Epithelial cell of prostate (primary cell): ENCODE measurements at places on chromosomes 2 and 18.
A peak's percentile ranks its signal among the peaks of the same experiment; 100 is the strongest.

DNA sequence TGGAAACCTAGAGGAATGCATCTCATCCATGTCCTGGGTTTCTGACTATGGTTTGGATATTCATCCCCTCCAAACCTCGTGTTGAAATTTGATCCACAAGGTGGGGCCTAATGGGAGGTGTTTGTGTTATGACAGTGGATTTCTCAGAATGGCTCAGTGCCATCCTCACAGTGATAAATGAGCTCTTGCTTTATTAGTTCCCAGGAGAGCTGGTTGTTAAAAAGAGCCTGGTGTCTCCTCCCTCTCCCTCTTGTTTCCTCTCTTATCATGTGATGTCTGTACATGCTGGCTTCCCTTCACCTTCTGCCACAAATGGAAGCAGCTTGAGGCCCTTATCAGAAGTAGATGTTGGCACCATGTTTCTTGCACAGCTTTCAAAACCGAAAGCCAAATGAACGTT is 424.3 kb downstream of the DCC start:
- DNase-seq = no peak

GRCh38 chr2:33395034-33395433 is 81.4 kb upstream of the RASGRP3 start:
- no peak for DNase-seq

- DNase-seq = no peak
These were observed 96.4 kb downstream of the TCF4 start for GRCh38 chr18:55491616-55492015.

GRCh38 chr2:219109471-219109870 is 48.8 kb upstream of the IHH start:
- no peak for DNase-seq

DNA sequence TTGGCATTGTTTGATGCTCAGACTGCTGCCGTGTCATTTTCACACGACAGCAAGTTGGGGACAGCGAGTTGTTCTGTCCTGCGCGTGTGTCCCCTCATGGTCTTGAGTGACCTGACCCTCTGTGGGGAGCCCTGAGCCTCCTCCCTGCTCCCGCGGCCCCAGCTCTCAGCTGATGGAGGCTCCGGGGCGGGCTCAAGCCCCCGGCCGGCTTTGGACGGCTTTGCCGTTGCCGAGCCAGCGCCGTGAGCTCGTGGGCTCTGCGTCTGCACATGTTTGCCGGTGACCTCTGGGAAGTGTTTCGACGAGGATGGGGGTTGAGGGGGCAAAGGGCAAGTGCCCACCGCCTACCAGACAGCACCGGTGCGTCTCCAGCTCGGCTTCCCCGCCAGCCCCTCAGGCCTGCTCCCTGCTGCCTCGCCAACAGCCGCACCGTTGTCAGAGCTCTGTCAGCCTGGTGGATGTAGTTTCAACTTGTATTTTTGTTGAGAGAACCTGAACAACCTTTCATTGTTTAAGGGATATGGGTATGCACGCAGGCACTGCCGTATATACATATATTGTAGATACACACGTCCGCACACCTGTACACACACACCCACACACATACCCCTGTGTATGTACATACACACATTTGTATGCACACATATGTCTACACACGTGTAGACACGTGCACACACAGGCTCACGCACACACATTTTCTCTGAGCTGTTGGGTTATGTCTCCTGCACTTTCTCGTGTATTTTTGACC is 13.7 kb downstream of the PDCD1 start:
- no peak for DNase-seq

GRCh38 chr2:85377083-85377482 is 22.5 kb downstream of the ELMOD3 start:
- DNase-seq = no peak

GRCh38 chr2:235373171-235373570 is 120.7 kb upstream of the AGAP1 start:
- no peak for DNase-seq

DNA sequence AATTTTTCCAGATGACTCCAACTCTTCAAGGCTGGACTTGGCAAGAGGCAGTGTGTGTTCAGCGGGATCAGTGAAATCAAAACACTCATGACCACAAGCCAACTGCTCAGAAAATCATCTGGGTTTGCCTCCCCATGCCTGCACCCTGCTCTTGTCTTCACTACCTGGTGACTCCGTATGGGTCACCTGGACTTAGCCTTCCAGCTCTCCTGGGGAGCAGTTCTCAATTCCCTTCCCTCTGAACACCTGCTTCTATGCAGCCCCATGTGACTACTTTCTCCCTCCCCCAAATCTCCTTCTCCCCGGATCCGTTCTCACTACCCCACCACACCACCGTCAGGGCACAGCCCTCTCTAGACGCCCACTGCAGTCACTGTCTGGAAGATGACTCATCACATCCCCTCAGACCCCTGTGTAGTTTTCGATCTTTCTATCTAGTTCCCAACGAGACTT is 130.2 kb upstream of the ID2 start:
- DNase-seq = no peak

GRCh38 chr2:208669394-208669793 is 262.8 kb downstream of the PTH2R start:
- DNase-seq = no peak

DNA sequence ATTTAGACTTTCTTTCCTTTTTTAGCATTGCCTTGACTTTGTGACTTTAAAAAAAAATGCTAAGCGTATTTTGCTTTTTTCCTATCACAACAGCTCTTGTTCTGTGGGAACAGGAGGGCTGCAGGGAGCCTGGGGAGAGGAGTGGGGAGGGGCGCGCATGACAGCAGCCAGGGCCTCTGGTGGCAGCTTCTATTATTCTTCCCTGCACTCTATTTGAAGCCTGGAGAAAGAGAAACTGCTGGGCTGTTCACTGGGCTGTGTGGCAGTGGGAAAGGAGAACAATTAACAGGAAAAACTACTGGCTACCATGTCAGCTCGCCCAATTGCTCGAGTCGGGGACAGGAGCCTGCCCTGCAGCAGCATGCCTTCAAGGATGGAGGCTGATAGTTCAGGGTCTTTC is 119.0 kb upstream of the ZBTB14 start:
- DNase-seq = no peak

- DNase-seq = no peak
These were observed 317.2 kb upstream of the CDH2 start for GRCh38 chr18:28494151-28494550.

DNA sequence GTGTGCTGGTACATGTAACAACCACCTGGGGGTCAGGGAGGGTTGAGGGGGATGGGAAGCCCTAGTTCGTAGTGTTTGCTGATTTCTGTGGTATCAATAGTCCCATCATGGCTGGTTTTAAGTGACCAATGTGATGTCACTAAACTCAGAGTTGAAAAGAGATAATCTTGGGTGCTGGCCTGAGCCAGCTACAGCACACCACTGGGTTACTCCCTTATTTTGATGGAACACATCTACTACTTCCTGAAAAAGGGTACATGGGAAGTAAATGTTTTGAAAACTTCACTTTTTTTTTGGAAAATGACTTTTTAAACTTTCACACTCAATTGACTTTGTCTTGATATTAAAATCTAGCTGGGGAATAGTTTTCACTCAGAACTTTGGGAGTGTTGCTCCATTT is 87.0 kb upstream of the CXCR4 start:
- no peak for DNase-seq

GRCh38 chr2:239303711-239304532 is 96.9 kb downstream of the HDAC4 start:
- no peak for DNase-seq

GRCh38 chr2:203327582-203327900 is 653 bp upstream of the ABI2 start:
- no peak for DNase-seq

- no peak for DNase-seq
These were observed 27.2 kb downstream of the SCYGR8 start for GRCh38 chr2:227772932-227773331.

GRCh38 chr2:78979380-78980151 is 45.9 kb upstream of the REG3G start:
- DNase-seq = no peak

DNA sequence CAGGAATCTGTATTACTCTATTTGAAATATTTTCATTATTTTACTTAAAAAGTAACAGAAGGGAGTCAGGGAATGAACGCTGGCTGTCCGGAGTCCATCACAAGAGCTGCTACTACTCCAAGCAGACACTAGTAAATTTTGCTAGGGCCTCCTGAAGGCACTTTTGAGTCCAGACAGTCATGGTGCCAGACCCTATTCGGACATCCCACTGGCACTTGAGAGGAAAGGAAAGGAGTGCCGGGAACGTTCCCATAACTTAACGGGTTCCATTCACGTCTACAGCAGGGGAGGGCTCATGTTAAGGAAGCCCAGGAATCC is 563 bp upstream of the GMCL1 start:
- DNase-seq = no peak

DNA sequence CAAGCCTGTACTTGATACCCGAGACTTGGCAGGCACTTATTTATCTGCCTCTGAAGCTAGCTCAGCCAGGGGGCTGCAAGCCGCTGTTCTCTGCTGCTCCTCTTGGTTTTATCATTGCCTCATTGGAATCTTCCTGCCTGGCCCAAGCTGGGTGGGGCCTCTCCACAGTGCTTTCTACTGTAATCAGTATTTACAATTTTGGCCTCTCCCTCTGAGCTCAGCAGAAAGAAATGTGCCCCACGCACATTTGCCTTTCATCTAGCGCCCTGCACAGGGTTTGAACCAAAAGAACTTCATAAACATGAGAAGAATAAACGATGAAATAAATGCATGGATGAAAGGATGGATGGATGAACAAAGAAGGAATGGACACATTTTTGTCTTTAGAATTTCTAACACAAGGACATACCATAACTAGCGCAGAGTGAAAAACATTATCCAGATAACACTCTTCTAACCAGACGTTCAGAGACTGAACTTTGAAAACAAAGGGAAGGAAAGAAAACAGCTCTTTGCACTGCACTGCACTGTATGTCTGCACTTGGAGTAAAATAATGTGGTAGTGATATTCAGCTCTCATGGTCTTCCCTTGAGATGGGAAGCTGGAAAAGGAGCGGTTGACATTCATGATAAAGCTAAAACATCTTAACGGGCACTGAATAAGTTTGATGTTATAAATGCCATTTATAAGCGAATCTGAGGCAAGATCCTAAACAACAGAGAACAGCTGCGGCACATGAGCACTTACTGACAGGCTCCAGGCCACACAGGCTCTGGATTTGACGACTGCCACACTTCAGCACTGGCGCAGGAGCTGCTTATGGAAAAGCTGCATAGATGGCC is 86.8 kb upstream of the SP3 start:
- no peak for DNase-seq

- DNase-seq = no peak
These were observed 124.9 kb downstream of the L3MBTL4 start for GRCh38 chr18:6289843-6290242.

DNA sequence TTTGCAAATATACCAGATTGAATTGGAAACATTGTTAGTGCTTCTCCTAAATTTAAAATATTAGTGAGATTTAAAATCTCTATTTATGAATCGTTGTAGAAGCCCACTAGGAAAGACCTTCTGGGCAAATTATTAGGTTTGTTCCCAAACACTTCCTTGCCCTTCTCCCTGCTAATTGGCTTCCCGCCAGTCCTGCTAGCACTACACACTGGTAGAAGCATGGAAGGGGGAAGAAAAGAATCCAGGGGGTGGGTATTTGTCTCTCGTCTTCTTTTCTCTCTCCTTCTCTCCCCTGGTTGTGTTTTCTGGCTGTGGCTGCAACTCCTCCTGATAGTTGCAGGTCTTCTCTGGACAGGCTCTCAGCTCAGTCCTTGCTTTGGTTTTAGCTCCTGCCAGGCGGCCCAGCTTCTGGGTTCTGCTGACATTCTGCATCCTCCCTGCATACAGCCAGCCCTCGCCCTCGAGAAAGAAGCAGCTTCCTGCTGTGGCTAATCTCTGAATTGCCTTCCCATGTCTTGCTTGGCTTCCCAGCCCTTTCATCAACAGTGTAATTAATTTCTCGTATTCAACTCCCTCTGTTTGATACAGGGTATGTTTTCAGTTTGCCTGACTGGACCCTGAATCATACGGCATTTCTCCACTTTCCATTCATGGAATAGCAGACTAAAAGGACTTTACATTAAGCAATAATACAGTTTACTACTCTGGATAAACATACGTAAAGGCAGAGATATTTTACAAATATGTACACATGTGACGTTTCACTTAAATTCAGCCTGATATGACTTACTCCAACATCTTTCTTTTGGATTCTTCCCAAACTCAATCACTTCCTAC is 6.9 kb upstream of the PARD3B start:
- no peak for DNase-seq

- no peak for DNase-seq
These were observed 73.6 kb downstream of the FSHR start for GRCh38 chr2:49080681-49081080.

- no peak for DNase-seq
These were observed 151.6 kb downstream of the MYO1B start for GRCh38 chr2:191396794-191397193.

GRCh38 chr2:187654535-187654934 is 100.3 kb upstream of the TFPI start:
- no peak for DNase-seq

- DNase-seq = no peak
These were observed 183.7 kb downstream of the LRRTM1 start for GRCh38 chr2:80120866-80121265.

DNA sequence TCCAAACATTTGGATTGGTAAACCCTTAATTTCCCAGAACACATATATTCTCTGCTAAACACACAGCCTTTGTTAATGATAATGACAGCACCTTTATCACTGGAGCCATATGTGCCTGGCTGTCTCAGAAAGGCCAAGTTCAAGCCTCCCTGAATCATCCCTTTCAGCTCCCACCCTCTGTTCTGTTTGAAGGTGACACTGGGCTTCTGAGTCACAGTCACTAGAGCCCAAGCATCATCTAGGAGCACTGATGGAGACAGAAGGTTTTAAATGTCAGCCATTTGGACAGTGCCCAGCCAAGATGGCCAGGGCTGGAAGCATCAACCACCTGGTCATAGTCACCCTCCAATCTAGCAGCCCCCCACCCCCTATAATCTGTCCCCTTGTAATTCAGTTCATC is 80.6 kb downstream of the NRP2 start:
- no peak for DNase-seq

DNA sequence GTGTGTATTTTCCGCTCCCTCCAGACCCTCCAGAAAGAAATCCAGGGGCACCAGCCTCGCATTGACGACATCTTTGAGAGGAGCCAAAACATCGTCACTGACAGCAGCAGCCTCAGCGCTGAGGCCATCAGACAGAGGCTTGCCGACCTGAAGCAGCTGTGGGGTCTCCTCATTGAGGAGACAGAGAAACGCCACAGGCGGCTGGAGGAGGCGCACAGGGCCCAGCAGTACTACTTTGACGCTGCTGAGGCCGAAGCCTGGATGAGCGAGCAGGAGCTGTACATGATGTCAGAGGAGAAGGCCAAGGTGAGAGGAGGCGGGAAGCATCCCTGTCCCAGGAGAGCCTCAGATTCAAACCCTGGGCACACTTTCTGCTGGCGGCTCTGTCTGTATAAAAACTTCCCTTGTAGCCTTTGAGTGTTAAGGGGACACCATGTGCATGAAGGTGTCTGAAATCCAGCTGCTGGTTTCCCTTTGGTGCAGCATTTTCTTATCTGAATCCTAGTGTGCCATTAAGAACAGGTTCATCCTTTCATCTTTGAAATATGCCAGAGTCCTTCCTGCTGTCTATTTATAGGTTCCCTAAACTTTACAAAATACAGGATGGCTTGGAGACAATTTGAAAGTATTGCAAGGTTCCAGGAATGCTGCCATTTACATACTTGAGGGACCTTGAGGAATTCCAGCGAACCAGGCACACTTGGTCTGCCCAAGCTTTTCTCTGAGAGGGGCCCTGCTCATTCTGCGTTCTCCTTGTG is 77.1 kb upstream of the EML6 start:
- no peak for DNase-seq

GRCh38 chr2:206031162-206031784 is 54.7 kb downstream of the INO80D start:
- DNase-seq = peak; percentile 2

- DNase-seq = no peak
These were observed 11.4 kb upstream of the EPB41L5 start for GRCh38 chr2:120001471-120001870.
